Activated naive CD4-positive, alpha-beta T cell treated with anti-CD3 and anti-CD28 coated beads, Interleukin-2, amount 50 U/mL, for 16 hours (primary cell): ENCODE measurements at places on chromosomes 7 and 10.

DNA sequence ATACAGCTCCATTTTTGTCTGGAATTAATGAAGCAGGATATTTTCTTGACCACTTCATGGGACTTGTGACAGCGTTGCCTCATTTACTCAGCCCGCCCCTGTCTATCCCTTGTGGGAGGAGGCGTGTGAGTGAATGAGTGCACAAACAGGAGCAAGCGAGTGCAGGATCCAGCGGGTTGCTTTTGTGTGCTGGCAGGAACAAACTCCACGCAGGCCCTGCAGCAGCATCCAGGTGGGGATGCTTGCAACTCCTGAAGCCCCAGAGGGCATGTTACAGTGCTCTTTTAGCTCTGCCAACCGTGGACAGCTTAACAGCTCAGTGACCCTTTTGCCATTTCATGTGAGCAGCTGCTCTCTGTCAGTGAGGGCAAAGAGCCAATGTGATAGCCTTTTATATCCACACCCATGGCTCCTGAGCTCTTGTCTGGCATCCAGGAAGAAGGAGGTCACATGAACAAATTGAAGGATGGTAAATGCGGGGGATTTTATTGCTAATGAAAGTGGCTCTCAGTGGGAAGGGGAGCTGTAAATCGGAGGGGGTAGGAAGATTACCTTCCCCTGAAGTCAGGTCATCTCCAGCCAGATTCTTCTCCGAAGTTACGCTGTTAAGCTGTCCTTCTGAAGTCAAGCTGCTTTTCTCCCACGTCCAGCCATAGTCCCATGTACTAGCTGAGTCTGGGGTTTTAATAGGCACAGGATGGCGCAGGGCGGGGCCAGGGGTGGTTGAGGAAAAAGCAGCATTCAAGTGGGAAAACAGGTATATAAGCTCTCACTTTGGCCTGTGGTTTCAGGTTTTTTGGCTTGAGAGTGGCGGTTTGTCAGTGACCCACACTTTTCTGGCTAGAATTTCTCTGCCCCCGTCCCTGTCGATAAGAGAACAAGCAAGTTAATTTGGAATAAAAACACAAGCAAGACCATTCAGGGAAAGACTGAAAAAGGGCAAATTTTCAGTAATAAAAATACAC is 714.7 kb upstream of the MBL2 start:
- DNase-seq, result no peak

GRCh38 chr7:14760730-14761478 is 141.6 kb downstream of the DGKB start:
- no peak for DNase-seq

GRCh38 chr10:123582084-123582989 is 83.8 kb upstream of the GPR26 start:
- DNase-seq, result peak; percentile 63

DNA sequence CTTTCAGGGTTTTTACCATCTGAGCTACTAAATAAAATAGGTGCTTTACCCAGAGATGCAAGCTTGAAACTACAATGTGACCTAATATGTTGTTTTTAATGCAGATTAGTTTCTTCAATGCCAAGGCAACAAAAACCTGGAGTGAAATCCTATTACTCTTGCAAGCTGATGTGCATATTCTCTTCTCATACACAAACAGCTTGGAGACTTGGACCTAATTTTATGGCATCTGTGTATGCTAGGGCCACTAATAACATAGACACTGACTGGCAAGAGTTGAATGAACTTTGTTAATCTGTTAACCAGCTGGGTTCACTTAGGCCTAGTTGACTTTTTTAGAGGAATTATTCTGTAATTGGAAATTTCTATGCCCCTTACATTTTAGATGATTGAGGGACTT is 23.4 kb upstream of the SMIM30 start:
- DNase-seq, result no peak

DNA sequence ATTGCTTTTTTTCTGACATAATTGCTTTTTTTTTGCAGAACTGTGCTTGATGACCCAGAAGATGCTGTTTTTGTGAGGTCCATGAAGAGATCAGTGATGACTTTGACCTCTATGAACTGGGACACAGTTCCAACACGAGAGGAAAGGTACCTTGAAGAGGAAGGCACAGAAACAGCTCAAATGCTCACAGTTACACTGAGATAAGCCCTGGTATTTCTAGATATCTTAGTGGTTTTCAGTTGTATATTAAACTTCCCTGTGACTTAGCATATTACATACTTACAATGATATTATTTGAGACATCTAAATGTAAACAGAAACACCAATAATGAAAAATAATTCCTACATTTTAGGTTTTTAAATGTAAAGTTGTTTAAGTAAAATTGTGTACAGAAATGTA is 54.7 kb downstream of the LRRC72 start:
- DNase-seq, result no peak

GRCh38 chr7:94040254-94040653 is 36.1 kb upstream of the BET1 start:
- DNase-seq, result no peak

- DNase-seq, result no peak
These were observed 39.7 kb upstream of the ZMYND11 start for GRCh38 chr10:95356-96115.

GRCh38 chr7:55513868-55514267 is 58.4 kb downstream of the VOPP1 start:
- no peak for DNase-seq

DNA sequence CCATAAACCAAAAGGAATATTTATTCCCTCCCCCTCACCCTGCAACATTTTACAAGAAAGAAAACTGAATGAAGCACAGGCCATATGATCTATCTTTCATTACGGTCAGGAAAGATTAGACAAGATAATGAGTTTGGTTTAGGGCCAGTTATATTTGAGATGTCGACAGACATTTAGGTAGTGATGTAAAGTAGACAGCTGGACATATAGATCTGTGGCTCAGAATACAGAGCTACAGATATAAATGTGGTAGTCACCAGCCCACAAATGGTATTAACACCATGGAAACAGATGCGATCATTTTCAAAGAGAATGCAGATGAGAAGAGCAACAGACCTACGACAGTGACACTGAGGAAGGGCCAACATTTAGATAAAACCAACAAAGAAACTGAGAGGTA is 142.5 kb downstream of the SRPK2 start:
- no peak for DNase-seq

GRCh38 chr7:24899161-24899560 is 80.8 kb downstream of the OSBPL3 start:
- no peak for DNase-seq

GRCh38 chr10:110170142-110170971 is 37.0 kb upstream of the MXI1 start:
- no peak for DNase-seq

GRCh38 chr10:91416339-91416855 is 6.3 kb downstream of the HECTD2 start:
- no peak for DNase-seq

DNA sequence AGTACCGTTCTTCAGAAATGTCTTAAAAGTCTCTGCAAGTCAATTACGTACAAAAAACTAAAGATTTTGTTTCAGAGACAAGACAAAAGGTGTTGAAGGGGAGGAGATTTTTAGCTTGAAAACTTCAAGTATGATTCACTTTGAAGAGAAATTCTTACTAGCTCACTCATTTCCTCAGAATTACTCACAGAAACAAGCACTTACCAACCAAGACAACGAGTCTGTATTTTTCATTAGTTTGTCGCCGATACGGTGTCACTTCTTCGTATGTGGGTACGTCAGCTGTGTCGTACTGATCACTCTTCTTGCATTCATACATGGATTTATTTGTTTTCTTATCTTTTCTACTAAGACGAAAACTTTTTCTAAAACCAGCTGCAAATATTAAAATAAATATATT is 90.6 kb upstream of the ODAD2 start:
- no peak for DNase-seq

DNA sequence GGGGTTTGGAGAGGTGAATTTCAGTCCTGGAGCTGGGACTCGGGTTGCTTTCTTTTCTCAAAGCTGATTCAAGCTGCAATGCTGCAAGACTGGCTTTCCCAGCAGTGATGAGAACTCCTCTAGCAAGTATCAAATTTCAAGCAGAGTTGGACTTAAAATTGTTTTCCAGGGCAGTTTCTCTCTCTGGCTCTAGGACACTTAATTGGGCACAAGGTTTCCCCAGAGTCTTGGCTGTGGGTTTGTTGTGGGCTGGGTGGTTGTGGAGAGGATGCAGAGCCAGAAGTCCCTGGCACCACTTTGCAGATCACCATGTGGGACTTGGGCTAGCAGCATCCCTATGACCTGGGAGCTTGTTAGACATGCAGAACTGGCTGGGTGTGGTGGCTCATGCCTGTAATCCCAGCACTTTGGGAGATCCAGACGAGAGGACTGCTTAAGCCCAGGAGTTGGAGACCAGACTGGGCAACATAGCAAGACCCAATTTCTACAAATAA is 16.8 kb downstream of the AKR1B15 start:
- DNase-seq, result no peak
